Hippocampal formation (tissue), 2 donors: ENCODE measurements at places on chromosomes 2 and 18.

DNA sequence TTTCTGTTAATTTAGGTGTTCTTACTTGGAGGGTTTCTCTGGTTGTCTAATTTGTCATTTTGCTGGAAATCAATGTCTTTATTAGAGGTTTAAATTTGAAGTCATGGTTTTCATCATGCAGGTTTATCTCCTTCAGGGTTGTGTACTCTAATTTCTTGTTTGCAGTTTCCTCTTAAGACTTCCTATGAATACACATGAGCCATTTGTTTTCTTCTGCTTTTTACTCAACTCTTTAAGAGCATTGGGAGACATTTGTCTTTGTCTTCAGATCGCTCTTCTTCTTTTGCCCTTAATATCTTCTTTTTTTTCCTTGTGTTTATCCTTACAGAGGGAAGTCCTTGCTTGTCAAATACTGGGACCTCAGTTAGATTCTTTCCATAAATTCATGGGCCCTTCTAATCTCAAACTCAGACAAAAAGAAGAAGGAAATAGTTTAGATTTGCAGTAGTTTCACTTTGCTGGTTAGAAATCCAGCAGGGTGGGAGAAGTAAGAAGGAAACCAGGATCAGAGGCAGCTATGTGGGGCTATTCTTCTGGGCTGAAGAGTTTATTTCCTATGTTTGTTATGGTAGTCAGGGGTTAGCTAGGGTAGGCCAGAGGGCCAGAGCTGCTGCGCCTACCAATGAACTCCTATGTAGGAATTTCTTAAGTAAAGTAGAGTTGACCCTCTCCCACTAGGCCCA lies 176.6 kb downstream of the DYSF start:
- no peak for DNase-seq

- DNase-seq, result no peak
These were observed 37.4 kb downstream of the AFF3 start for GRCh38 chr2:100104718-100105677.

- no peak for DNase-seq
These were observed 2.0 kb upstream of the GAD1 start for GRCh38 chr2:170814533-170815230.

DNA sequence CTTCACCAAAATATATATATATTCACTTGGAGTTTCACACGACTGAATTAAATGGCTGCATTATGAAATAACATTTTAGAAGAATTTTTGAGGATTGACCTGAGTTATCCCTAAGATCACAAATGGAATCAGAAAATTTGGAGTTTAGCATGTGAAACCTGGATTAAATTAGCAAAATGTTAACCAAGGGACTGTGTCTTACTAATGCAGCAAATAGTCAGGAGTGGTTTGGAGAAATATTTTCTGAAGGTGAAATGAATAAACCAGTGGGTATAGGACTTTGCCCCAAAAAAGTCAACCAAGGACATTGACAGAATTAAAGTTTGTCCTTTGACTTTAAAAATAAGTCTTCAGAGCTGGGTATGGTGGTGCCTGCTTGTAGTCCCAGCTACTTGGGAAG lies 111.2 kb downstream of the PRPF40A start:
- no peak for DNase-seq

- DNase-seq, result no peak
These were observed 130.3 kb downstream of the XIRP2 start for GRCh38 chr2:167018590-167018989.

GRCh38 chr18:13218368-13218991 lies at the start of gene LDLRAD4:
Gene LDLRAD4 (plus strand): TSS chr18:13218760.
- DNase-seq, result peak; percentile 48

DNA sequence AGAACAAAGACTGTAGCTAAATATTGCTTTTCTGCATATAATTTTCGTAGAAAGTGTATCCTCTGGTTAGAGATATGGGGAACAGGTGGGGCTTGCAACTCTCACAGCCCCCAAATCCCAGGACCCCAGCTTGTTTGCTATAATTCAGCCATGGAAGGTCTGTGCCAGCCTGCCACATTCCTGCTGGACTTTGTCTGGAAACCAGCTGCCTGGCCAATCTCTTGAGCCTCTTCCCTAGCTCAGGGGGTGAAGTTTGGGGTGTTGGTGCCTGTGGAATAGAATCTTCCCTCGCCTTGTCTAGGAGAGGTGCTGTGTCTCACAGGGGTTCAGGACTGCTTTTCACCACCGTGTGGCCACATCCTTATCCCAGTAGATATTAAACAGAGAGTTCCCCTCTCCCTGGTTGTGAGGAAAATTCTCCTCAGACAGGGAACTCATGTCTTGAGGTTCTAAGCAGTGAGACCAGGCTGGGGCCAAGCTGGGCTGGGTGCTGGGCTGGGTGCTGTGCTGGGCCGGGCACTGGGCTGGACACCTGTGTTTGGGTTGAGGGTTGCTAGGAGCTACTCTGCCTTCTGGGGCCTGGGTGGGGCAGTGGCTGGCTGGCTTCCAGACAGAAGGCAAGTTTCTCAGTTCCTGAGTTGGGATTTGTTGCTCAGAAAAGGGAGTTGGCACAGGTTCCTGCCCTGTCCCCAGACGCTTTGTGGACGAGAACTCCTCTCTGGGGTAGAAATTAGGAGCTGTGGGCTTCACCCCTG lies 12.3 kb downstream of the TOGARAM2 start:
- DNase-seq, result no peak

- DNase-seq, result peak; percentile 34
These were observed 132.1 kb downstream of the MBP start for GRCh38 chr18:77000527-77000926.

GRCh38 chr2:86331384-86331783 lies 6.0 kb downstream of the REEP1 start:
- no peak for DNase-seq

- DNase-seq, result no peak
These were observed 160.9 kb downstream of the RDH14 start for GRCh38 chr2:18399601-18400000.

- DNase-seq, result peak; percentile 30
These were observed 105.0 kb upstream of the ALK start for GRCh38 chr2:30026091-30027055.

GRCh38 chr2:207046724-207047123 lies 107.4 kb downstream of the CPO start:
- peak; percentile 73 for DNase-seq

GRCh38 chr18:10757946-10758345 lies 232.1 kb downstream of the NAPG start:
- no peak for DNase-seq

- peak; percentile 23 for DNase-seq
These were observed 88.7 kb downstream of the ARHGEF33 start for GRCh38 chr2:38978296-38978903.

GRCh38 chr18:78128004-78128403 lies 851.6 kb upstream of the SALL3 start:
- no peak for DNase-seq

DNA sequence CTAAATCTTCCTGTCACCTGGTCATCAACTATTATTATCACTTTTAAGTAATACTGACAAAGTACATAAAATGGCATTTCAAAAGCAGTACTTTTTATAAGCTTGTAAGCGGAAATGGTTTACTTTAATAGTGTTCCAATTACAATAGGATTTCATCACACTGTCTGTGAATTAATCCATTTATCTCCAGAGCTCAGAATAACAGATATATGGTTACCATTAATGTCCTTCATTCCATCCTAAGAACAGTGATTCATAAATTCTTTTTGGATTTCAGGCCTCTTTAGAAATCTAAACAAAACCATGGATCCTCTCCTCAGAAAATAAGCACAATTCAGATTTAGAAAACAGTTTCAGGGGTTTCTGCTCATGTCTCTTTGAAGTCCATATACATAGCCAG lies 68.4 kb downstream of the PID1 start:
- no peak for DNase-seq

GRCh38 chr2:173030561-173031490 lies 44.8 kb upstream of the MAP3K20 start:
- no peak for DNase-seq

DNA sequence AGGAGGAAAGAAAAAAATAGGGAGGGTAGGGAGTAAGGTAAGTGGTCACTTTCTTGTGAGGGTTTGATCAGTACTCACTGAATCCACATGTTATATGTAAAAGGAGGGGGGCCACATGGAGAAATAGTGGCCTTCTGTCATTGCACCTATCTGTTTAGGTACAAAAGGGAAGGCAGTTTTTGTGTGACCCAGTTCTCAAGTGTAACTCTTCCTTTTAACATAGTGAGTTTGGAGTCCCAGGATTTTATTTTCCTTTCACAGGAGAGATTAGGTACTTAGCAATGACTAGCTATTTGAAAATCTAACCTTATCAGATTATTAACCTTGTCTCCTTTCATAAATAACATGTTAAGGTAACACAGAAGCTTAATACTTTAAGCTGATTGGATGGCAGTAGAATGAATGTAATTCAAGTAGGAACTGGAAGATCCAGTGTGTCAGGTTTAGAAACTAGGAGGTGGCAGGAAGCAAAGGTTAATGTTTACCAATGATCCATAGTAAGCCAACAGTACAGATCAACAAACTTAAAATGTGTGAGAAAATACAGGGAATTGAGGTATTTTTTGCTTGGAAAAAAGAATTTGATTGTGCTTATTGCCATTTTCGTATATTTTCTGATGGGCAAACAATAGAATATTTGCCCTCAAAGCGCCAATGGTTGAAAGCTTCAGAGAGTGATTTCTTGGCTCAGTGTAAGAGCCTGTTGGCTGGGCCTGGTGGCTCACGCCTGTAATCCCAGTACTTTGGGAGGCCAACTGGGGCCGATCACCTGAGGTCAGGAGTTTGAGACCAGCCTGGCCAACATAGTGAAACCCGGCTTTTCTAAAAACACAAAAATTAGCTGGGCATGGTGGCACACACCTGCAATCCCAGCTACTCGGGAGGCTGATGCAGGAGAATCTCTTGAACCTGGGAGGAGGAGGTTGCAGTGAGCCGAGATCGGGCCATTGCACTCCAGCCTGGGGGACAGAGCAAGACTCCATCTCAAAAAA lies 11.3 kb downstream of the HNMT start:
- no peak for DNase-seq

DNA sequence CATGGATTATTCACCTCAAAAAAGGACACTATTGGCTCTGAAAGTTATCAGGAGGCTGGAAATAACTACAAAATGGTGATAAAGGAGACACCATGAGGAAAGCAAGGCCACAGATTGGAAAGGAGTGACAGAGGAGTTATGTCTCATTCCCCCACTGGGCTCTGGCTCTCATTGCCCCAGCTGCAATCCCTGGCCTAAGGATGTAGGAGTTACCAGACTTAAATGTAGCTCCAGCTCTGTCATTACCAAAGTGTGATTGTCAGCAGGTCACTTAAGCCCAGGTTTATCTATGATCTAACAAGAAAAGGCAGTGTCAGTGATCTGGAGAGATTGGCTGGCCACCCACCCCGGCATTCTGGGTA lies 1228.2 kb upstream of the DDX18 start:
- DNase-seq, result no peak

GRCh38 chr18:22465859-22466457 lies 48.2 kb upstream of the CTAGE1 start:
- DNase-seq, result no peak

- DNase-seq, result no peak
These were observed 17.6 kb downstream of the NEB start for GRCh38 chr2:151716721-151717120.

GRCh38 chr2:6077585-6077984 lies 385.4 kb downstream of the SOX11 start:
- DNase-seq, result no peak

DNA sequence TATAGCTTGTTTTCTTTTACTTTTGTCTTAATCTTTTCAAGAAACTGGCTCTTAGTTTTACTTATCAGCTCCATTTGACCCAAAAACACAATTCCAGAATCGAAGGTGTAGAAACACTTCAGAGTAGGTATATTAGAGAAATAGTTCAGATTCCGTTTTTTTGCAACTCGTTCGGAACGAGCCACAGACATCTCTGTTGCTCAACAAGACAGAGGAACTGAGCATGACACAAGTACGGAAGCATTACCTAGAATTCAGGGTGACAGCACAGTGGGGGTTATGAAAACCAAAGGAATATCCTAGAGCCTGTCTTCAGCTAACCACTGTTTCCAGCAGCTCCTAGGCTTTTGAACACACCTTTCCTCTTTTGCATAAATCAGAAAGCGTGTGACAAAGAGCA lies 5.0 kb downstream of the HRH4 start:
- DNase-seq, result no peak

- DNase-seq, result no peak
These were observed 10.1 kb downstream of the TBC1D8 start for GRCh38 chr2:101140978-101141655.

- DNase-seq, result no peak
These were observed 248.9 kb downstream of the TCF4 start for GRCh38 chr18:55338978-55339650.

DNA sequence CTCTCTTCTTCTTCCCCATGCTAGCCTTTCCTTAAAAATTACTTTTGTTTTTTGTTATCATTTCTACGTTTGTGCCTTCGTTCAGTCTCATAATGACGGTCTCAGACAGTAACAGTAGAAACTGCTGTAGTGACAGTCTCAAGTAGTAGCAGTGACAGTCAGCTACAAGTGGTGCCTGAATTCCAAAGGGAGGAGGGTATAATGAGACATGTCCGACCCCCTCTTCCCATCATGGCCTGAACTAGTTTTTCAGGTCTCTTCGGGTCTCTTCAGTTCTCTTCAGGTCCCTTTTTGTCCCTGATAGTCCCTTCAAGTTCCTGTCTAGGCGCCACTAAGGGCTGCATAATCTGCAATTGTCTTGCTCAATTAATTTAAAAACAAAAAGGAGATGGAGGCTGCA lies 12.6 kb downstream of the TMEM131 start:
- DNase-seq, result no peak

DNA sequence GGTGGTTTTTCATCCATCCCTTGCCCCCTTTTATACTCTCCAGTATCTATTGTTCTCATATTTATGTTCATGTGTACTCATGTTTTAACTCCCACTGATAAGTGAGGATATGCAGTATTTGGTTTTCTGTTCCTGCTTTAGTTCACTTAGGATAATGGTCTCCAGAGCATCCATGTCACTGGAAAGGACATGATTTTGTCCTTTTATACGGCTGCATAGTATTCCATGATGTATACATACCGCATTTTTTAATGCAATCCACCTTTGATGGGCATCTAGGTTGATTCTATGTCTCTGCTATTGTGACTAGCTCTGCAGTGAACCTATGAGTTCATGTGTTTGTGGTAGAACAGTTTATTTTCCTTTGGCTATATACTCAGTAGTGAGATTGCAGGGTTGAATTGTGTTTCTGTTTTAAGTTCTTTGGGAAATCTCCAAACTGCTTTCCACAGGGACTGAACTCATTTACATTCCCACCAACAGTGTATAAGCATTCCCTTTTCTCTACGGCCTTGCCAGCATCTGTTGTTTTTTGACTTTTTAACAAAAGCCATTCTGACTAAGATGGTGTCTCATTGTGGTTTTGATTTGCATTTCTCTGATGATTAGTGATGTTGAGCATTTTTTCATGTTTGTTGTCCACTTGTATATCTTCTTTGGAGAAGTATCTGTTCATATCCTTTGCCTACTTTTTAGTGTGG lies 420.2 kb downstream of the THSD7B start:
- DNase-seq, result no peak

GRCh38 chr2:62216616-62217015 lies 20.7 kb downstream of the B3GNT2 start:
- DNase-seq, result no peak
